ENCODE measurements at places on chromosomes 1 and 21. TPM values are rescaled to one million over a fixed set of nuclear protein-coding genes. Genes with fewer than 3 reads are reported as not detected.
A peak's percentile ranks its signal among the peaks of the same experiment; 100 is the strongest.

Gene SLC44A3
- total RNA-seq = 3.6 TPM

Gene SHISAL2A
- total RNA-seq = not detected

Gene DLGAP3
- not detected for total RNA-seq

DNA sequence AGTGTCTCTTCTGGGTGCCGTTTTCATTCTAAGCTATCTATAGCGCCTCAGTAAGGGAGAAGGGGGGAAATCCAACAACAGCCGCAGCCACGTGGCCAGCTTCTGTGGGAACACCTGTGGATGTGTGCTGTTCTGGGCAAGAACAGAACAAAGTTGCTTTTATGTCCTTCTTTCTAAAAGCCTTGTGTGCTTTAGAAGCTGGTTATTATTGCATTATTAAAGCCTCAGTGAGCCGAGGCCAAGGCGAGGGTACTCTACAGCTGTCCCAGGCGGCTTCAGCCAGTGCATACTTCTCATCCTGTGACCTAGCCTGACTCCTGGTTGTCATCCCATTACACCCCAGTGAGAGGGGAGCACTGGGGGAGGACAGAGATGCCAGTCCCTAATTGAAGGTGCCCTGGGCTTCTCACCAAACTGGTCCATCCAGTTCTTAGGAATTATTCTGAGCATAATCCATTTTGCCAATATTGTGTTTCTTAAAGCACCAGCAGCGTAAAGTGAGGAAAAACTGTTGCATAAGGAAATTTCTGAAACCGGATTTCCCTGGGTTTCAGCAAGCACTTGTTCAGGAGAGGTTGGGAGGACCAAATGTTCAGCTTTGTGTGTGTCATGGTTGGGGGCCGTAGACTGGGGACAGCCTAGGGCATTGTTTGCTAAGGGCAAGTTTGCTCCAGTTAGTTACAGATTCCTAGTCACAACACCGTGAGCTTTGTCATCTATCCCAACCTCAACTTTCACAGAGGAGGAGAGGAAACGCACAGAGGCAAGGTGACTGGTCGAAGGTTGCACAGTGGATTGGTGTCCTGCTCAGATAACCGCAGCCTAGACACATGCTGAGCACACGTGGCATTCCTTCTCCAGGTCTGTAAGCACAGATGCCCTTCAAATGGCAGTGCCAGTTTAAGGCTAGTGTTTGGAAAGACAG lies 61.0 kb upstream of the ATP1A1 start:
- H3K36me3 ChIP-seq = no peaks in the 10 kb centered on the region
- peaks cover 11% of the 10 kb centered on the region for H3K27me3 ChIP-seq
- H3K4me1 ChIP-seq = no peaks in the 10 kb centered on the region

- H3K4me1 ChIP-seq = no peaks in the 10 kb centered on the region
- DNase-seq = no peak
- no peak overlapping the region for H3K4me3 ChIP-seq
- peaks cover 41% of the 10 kb centered on the region for H3K27me3 ChIP-seq
- no peak overlapping the region for H3K27ac ChIP-seq
Measured at GRCh38 chr1:205001162-205001561, 41.9 kb upstream of the CNTN2 start.

DNA sequence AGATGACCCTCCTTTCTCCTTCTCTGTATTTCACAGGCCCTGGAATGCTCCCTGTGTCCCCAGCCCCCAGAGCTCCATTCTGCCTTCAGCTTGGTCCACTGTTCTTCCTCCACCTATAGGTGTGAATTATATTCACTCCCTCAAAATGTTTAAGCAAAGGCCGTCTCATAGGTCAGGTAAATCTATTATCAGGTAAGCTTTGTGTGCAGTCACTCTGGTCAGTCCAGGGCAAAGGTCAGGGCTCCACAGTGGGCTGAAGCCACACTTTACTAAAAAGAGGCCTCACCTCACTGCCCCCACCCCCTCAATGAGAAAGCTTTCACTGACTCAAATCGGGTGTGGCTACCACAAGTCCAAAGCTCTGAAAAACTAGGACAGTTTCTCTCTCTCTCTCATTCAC lies 65.9 kb downstream of the DNTTIP2 start:
- H3K4me3 ChIP-seq = no peak overlapping the region
- H3K27me3 ChIP-seq = no peaks in the 10 kb centered on the region
- peaks cover 5% of the 10 kb centered on the region for H3K36me3 ChIP-seq
- H3K27ac ChIP-seq = no peak overlapping the region

DNA sequence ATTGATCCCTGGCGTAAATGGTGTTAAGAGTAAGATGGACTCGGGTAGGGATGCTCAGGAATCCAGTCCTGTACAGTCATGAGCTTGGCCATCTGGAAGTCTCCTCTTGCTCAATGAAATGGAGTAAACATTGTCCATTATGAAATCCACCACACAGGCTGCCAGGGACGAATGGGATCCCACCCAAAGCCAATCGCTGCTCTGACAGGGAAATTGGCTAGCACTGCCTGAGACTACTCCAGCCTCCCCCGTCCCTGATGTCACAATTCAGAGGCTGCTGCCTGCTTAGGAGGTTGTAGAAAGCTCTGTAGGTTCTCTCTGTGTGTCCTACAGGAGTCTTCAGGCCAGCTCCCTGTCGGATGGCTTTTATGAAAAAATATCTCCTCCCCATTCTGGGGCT lies at the start of gene HSD11B1:
HSD11B1 (plus strand) TSS at position 263 of the 400 bp plus-strand sequence; CDS start at position 360, 97 bp downstream.
- peaks cover 68% of the 10 kb centered on the region for H3K27me3 ChIP-seq
- DNase-seq = no peak
- no peaks in the 10 kb centered on the region for H3K4me1 ChIP-seq
- no peaks in the 10 kb centered on the region for H3K36me3 ChIP-seq
- H3K27ac ChIP-seq = no peak within 1 kb of the TSS

GRCh38 chr21:36263797-36264196 lies 56.2 kb upstream of the MORC3 start:
- H3K4me3 ChIP-seq = no peak overlapping the region
- no peak for DNase-seq
- H3K4me1 ChIP-seq = peaks cover 11% of the 10 kb centered on the region
- no peaks in the 10 kb centered on the region for H3K27me3 ChIP-seq
- no peak overlapping the region for H3K27ac ChIP-seq

DNA sequence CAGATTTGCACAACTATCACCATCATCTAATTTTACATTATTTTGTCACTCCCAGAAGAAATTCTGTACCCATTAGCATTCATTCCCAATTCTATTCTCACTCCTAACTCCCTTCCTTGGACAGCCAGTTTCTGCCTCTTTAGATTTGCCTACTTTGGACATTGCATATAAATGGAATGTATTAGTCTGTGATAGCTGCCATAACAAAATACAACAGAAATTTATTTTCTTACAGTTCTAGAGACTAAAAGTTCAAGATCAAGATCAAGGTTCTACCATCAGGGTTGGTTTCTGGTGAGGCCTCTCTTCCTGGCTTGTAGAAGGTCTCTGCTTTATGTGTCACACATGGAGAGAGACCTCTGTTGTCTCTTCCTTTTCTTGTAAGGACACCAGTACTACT lies 61.9 kb downstream of the ALG6 start:
- no peak overlapping the region for H3K4me3 ChIP-seq
- H3K27me3 ChIP-seq = no peaks in the 10 kb centered on the region
- no peak overlapping the region for H3K27ac ChIP-seq
- DNase-seq = no peak

- H3K27ac ChIP-seq = no peak overlapping the region
- H3K27me3 ChIP-seq = no peaks in the 10 kb centered on the region
- peaks cover 16% of the 10 kb centered on the region for H3K36me3 ChIP-seq
- H3K4me1 ChIP-seq = peaks cover 9% of the 10 kb centered on the region
- no peak overlapping the region for H3K4me3 ChIP-seq
Measured at GRCh38 chr1:206608108-206608698, 4.1 kb downstream of the EIF2D start.

- H3K36me3 ChIP-seq = no peaks in the 10 kb centered on the region
- no peak for DNase-seq
- H3K4me1 ChIP-seq = peaks cover 33% of the 10 kb centered on the region
- peak overlapping the region; percentile 12 for H3K4me3 ChIP-seq
- no peaks in the 10 kb centered on the region for H3K27me3 ChIP-seq
Measured at GRCh38 chr1:85850238-85850637, 142.0 kb upstream of the ZNHIT6 start.

- no peak overlapping the region for H3K27ac ChIP-seq
- no peak overlapping the region for H3K4me3 ChIP-seq
Measured at GRCh38 chr1:216270086-216270773, 153.0 kb downstream of the USH2A start.

DNA sequence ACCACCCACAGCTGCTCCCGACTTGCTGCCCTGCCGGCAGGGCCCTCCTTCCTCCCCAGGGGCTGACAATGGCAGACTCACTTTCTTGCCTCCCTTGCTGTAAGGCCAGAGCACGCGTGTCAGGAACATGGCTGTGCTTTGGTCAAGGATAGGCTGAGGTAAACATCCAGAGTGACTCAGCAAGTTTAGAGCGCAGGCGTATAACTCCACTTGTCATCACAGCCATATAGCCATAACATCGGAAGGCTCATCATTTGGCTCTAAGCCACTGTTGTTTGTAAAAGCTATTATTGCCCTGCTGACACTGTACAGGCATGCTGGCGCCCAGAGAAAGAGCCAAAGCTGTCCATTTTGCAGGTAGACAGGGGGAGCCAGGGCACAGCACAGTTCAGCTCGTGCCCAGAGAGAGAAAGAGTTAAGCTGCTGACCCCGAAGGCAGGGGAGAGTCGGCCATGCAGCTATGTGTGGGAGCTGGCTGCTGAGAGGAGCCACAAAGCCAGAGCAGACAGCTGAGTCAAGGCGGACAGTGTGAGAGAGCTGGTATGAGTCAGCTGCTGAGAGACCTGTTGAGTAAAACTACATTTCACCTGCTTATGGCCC lies 60.6 kb downstream of the GNG4 start:
- DNase-seq = no peak
- H3K4me1 ChIP-seq = no peaks in the 10 kb centered on the region
- no peaks in the 10 kb centered on the region for H3K36me3 ChIP-seq
- no peak overlapping the region for H3K27ac ChIP-seq
- no peak overlapping the region for H3K4me3 ChIP-seq

DNA sequence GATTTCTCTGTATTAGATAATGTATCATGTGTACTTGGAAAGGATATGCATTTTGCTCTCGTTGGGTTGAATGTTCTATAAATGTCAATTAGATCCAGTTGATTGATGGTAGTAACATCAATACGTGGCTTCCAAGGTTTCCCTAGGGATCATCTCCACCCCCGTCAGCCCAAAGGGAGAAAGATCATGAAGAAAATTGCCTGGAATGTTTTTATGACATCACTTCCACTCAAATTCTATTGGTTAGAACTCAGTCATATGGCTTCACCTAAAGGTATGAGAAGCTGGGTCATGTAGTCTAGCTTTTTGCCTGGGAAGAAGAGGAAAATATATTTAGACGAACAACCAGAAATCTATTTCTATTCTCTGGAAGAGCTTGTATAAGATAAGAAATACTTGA lies at the start of gene C1orf185:
C1orf185 (plus strand) TSS at position 253 of the 400 bp plus-strand sequence; CDS start at position 259, 6 bp downstream.
- DNase-seq = no peak
- H3K36me3 ChIP-seq = no peaks in the 10 kb centered on the region

- H3K4me3 ChIP-seq = no peak overlapping the region
- peaks cover 9% of the 10 kb centered on the region for H3K27me3 ChIP-seq
- DNase-seq = no peak
Measured at GRCh38 chr1:29355375-29355774, 119.1 kb downstream of the PTPRU start.

DNA sequence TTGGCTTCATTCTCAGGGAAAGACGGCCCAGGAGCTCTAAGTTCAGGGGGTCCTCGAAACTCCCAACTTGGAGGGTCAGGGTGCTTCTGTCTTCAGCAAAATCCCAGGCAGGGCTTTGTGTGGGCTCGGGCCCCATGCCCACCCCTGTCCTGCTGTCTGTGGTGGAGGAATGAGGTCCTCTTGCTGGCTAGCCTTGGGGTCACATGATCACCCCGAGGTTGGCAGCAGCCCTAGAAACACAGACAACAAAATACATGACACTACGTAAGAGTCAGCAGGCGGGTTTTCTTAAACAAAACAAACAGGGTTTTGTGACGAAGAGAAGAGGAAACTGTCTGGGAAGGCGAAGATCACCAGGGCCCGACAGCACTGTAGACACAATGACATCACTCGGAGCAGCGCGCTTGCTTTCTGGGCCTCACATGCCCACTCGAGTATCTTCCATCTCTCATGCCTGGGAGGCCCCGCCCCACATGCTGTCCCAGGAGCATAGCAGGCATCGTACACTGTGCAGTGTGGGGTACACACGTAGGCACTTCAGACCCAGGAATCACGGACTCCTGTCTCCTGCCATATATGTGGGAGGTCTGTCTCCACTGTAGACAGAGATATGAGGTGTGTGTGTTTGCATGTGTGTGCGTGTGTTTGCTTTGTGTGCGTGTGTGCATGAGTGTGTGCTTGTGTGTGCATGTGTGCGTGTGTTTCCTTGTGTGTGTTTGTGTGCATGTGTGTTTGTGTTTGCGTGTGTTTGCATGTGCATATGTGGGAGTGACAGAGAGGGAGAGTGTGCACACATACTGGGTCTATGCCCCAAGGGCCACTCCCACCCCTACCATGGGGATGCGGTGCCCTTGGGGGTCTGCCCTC lies 94.7 kb downstream of the SIK1 start:
- peak overlapping the region; percentile 18 for H3K4me3 ChIP-seq
- H3K27ac ChIP-seq = peak overlapping the region; percentile 72
- peaks cover 28% of the 10 kb centered on the region for H3K4me1 ChIP-seq
- H3K27me3 ChIP-seq = no peaks in the 10 kb centered on the region

DNA sequence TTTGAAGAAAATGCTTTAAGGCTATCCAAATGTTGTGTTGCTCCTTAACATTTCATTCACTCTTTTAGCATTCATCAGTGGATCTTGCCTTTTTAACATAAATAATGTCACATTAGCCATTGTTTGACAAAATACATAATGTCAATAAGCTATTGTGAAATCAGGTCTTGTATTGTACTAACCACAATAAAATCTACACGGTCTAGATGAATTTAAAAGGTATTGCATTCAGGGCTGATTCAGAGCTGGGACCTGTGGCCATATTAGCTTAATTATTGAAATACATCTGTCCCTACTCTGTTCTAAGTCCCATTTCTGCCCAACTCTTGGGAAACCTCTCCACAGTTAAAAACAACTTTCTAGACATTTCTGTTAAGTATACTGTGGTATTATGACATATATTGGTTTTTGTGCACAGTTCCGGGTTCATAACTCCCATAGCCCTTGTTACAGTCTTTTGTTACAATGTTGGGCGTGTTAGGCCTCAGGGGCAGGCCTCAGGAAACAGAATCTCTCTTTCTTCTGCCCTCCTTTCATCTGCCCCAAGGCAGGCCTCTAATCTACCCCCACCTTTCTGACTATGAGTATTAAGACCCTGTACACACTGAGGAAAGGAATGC lies 44.7 kb upstream of the CITED4 start:
- H3K27me3 ChIP-seq = no peaks in the 10 kb centered on the region
- DNase-seq = no peak
- H3K4me3 ChIP-seq = no peak overlapping the region
- H3K27ac ChIP-seq = no peak overlapping the region
- no peaks in the 10 kb centered on the region for H3K36me3 ChIP-seq

- H3K4me1 ChIP-seq = no peaks in the 10 kb centered on the region
- DNase-seq = no peak
- no peaks in the 10 kb centered on the region for H3K36me3 ChIP-seq
- no peak overlapping the region for H3K4me3 ChIP-seq
- H3K27ac ChIP-seq = no peak overlapping the region
- peaks cover 29% of the 10 kb centered on the region for H3K27me3 ChIP-seq
Measured at GRCh38 chr1:203769505-203770343, 4.7 kb downstream of the LAX1 start.

GRCh38 chr1:48215889-48216288 lies 6.6 kb upstream of the SLC5A9 start:
- H3K36me3 ChIP-seq = no peaks in the 10 kb centered on the region
- no peak overlapping the region for H3K27ac ChIP-seq
- no peak overlapping the region for H3K4me3 ChIP-seq
- no peaks in the 10 kb centered on the region for H3K4me1 ChIP-seq
- no peaks in the 10 kb centered on the region for H3K27me3 ChIP-seq
